ENCODE measurements at places on chromosomes 2 and 18. TPM values are rescaled to one million over a fixed set of nuclear protein-coding genes. Genes with fewer than 3 reads are reported as not detected.

DNA sequence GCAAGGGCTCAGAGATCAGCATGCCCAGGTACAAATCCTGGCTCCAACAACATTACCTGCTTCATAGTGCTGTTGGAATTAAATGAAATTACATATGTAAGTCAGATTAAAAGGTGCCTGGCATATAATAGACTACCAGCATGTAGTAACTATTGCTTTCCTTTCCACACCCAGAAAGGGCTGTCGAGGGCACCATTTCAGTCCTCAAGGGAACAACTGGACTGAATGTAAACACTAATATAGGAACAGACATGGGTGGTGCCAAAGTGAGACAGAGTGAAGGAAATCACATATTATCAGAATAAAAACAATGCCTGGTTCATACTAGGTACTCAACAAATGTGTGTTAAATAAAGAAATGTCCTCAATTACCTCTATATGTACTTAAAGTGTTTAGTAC, 43.3 kb downstream of the FAP start:
- no peaks in the 10 kb centered on the region for H3K27me3 ChIP-seq
- no peak overlapping the region for H3K27ac ChIP-seq
- DNase-seq: no peak
- no peaks in the 10 kb centered on the region for H3K36me3 ChIP-seq
- H3K4me1 ChIP-seq: no peaks in the 10 kb centered on the region
- no peak overlapping the region for H3K4me3 ChIP-seq

DNA sequence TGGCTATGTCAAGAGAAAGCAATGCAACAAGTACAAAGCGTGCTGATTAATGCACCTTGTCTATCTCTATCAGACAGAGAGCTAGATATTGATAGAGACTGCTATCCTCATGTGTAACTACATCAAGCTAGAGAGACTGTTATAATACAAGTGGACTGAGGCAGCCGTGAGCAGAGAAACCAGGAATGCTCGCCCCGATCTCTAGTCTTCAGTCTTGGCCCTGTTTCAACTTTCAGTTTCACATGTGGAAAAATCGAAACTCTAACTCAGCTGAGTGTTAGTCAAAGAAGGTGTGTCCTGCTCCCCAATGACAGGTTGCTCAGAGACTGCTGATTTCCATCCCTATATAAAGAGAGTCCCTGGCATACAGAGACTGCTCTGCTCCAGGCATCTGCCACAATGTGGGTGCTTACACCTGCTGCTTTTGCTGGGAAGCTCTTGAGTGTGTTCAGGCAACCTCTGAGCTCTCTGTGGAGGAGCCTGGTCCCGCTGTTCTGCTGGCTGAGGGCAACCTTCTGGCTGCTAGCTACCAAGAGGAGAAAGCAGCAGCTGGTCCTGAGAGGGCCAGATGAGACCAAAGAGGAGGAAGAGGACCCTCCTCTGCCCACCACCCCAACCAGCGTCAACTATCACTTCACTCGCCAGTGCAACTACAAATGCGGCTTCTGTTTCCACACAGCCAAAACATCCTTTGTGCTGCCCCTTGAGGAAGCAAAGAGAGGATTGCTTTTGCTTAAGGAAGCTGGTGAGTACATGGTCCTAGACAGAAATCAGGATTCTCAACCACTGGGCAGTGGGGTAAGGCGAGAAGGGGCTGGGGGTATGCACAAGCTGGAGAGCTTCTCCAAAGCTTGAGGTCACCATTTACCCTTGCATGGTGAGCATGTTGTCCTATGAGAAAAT, at the start of gene RSAD2:
TSS of gene RSAD2 (plus strand) at position 376 of the 903 bp plus-strand sequence. CDS start at position 400, 24 bp downstream.
- H3K27ac ChIP-seq: no peak within 1 kb of the TSS
- no peaks in the 10 kb centered on the region for H3K36me3 ChIP-seq
- H3K27me3 ChIP-seq: peaks cover 19% of the 10 kb centered on the region
- DNase-seq: no peak
- H3K4me3 ChIP-seq: peak within 1 kb of the TSS; percentile 37
- no peaks in the 10 kb centered on the region for H3K4me1 ChIP-seq

GRCh38 chr2:237964578-237965404, 2.0 kb upstream of the UBE2F start:
- no peak overlapping the region for H3K4me3 ChIP-seq
- peaks cover 9% of the 10 kb centered on the region for H3K4me1 ChIP-seq
- no peaks in the 10 kb centered on the region for H3K27me3 ChIP-seq
- no peak for DNase-seq

CD207 gene
- total RNA-seq: not detected

IL1A gene
- 0.10 TPM for total RNA-seq

DNA sequence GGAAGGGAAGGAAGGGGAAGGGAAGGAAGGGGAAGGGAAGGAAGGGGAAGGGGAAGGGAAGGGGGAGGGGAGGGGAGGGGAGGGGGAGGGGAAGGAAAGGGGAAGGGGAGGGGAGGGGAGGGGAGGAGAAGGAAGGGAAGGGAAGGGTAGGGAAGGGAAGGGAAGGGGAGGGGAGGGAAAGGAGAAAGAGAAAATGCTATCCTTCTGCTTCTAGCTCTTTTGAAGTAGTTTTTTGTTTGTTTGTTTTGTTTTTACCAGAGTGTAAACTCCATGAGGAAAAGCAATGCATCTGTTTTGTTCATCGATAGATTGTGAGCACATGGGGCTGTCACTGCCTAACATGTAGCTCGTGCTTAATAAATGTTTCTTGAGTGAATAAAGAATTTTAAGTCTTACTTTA, 1592.7 kb upstream of the ACVR2A start:
- no peak overlapping the region for H3K4me3 ChIP-seq
- H3K27me3 ChIP-seq: no peaks in the 10 kb centered on the region
- no peak overlapping the region for H3K27ac ChIP-seq
- H3K4me1 ChIP-seq: no peaks in the 10 kb centered on the region
- no peaks in the 10 kb centered on the region for H3K36me3 ChIP-seq

- no peak for DNase-seq
- H3K4me1 ChIP-seq: no peaks in the 10 kb centered on the region
- H3K4me3 ChIP-seq: no peak overlapping the region
- H3K27ac ChIP-seq: no peak overlapping the region
- no peaks in the 10 kb centered on the region for H3K36me3 ChIP-seq
Measured at GRCh38 chr2:17226941-17227490, 291.2 kb downstream of the RAD51AP2 start.

- DNase-seq: no peak
- H3K4me3 ChIP-seq: peak overlapping the region; percentile 65
- H3K27ac ChIP-seq: peak overlapping the region; percentile 49
- peaks cover 22% of the 10 kb centered on the region for H3K27me3 ChIP-seq
- peaks cover 91% of the 10 kb centered on the region for H3K4me1 ChIP-seq
- no peaks in the 10 kb centered on the region for H3K36me3 ChIP-seq
Measured at GRCh38 chr18:48948112-48949049, 2.4 kb downstream of the SMAD7 start.

- H3K4me1 ChIP-seq: peaks cover 26% of the 10 kb centered on the region
- no peak for DNase-seq
- no peaks in the 10 kb centered on the region for H3K36me3 ChIP-seq
- no peak overlapping the region for H3K4me3 ChIP-seq
Measured at GRCh38 chr2:10530607-10531239, 82.6 kb upstream of the ODC1 start.

DNA sequence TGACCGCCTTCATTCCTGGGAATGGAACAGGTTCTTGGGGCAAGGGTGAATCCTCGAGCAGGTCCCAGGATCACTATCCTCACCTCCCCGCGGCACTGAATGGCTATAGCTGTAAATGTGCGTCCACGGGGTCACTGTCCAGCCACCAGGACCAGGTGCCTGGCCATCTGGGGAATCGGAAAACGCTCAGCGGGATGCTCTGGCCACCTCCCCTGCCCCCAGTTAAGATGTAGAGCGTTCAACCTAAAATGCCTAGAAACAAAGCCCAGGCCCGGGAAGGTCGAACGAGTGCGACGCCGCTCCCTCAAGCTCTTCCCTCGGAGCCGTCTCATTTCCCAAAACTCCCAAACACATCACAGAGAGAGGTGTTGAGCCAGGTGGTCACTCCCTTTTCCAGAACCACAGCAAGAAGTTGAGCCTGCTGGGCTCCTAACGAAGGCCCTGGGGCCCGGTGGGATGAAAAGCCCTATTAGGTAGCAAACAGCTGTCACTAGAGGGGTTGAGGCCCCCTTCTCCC, 795 bp upstream of the CAPN10 start:
- DNase-seq: no peak
- peaks cover 9% of the 10 kb centered on the region for H3K36me3 ChIP-seq
- peak overlapping the region; percentile 85 for H3K27ac ChIP-seq
- H3K27me3 ChIP-seq: no peaks in the 10 kb centered on the region
- peaks cover 34% of the 10 kb centered on the region for H3K4me1 ChIP-seq

DNA sequence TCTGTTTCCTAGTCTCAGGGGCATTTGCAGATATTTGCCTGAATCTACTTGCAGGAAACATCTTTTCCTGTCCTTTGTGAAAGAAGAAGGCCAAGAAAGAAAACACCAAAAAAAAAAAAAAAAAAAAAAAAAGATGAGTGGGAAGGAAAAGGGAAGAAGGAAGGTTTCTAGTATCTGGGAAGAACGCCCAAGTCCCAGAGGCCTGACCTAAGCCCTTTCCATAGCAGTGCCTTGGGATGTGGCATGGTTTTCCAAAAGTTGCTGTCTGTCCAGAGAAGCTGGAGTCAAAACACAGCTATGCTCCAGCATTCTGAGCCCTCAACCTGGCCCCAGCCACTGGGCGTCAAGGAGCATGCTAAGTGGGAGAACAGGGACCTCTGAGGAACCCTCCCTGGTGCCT, 123.5 kb downstream of the INHBB start:
- H3K36me3 ChIP-seq: no peaks in the 10 kb centered on the region
- H3K27me3 ChIP-seq: no peaks in the 10 kb centered on the region

- no peak overlapping the region for H3K4me3 ChIP-seq
- H3K4me1 ChIP-seq: no peaks in the 10 kb centered on the region
- no peaks in the 10 kb centered on the region for H3K36me3 ChIP-seq
- H3K27ac ChIP-seq: no peak overlapping the region
- no peak for DNase-seq
- H3K27me3 ChIP-seq: no peaks in the 10 kb centered on the region
Measured at GRCh38 chr2:142791335-142791734, 86.1 kb upstream of the KYNU start.

DNA sequence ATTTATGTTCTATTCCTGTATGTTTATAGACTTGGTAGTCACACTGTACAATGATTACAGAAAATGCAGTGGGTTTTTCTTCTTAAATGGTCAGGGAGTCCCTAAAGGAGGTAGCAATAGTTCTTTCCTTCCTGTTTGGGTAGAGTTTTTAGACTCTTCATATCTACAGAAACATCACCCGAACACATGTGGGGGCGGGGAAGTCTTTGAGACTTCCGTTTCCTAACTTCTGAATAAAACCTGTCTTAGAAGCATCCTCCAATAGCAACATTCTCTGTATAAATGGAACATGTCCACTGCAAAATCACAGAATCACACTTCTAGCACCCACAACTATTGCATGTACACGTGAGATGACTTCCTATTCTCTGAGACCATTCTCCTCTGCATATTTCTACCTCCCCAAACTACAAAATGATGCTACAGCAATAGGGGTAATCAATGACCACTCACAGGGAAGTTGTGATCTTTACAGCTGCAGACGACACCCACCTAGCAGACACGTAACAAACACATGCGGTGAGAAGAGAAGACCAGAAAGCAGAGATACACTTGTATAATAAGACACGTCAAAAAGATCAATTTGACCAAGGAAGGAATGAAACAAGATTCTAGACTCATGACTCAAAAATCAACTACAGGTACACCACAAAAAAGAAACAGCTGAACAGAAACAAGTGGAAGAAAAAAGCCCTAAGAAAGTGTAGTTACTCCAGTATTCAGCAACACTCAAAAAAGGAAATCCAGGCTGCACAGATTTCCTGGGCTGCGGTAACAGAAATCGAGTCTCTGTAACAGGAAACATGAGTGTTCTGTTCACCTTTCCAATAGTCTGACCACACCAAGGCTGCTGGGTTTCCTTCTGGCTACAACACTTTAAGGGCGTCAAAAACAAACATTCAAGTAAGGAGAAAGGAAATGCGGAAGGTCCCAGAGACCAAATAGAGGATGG, 120.4 kb downstream of the ZNF516 start:
- no peaks in the 10 kb centered on the region for H3K36me3 ChIP-seq
- no peaks in the 10 kb centered on the region for H3K27me3 ChIP-seq
- H3K27ac ChIP-seq: no peak overlapping the region
- H3K4me1 ChIP-seq: peaks cover 7% of the 10 kb centered on the region

DNA sequence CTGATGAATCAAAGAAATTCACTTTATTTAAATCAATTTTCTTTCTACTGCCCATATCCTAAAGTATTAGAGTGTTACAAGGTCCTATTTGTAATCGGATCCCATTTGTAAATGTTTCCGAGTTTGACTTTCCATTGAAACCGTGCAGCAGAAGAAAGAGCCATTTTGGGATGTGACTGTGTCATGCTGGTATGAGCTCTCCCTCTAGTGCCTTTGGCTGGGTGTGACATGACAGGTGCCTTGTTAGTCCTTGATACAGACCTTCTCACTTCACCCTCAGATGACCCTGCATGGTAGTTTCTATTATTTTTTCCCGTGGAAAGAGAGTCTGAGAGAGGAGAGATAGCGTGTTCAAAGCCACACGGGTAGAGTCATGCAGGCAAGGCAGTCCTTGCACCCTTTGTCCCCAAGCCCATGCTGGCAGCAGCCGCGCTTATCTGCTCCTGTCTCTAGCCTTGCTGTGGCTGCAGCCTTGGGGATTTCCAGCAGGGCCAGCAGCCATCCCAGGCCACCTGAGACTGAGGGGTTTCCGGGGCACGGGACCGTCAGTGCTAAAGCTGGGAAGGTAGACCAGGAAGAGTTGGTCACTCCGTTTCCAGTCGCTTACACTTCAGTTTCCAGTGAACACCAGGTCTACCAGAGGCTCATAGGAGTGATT, 21.4 kb downstream of the CHMP1B start:
- peaks cover 4% of the 10 kb centered on the region for H3K4me1 ChIP-seq
- H3K36me3 ChIP-seq: no peaks in the 10 kb centered on the region
- H3K4me3 ChIP-seq: no peak overlapping the region
- DNase-seq: peak; percentile 36
- no peak overlapping the region for H3K27ac ChIP-seq

GRCh38 chr2:9590641-9591040, 35.0 kb upstream of the ADAM17 start:
- DNase-seq: no peak
- H3K27ac ChIP-seq: no peak overlapping the region
- H3K4me3 ChIP-seq: no peak overlapping the region
- peaks cover 22% of the 10 kb centered on the region for H3K4me1 ChIP-seq
- no peaks in the 10 kb centered on the region for H3K27me3 ChIP-seq

- H3K4me3 ChIP-seq: no peak overlapping the region
- H3K27me3 ChIP-seq: peaks cover 5% of the 10 kb centered on the region
- peak; percentile 56 for DNase-seq
- peaks cover 16% of the 10 kb centered on the region for H3K4me1 ChIP-seq
- H3K27ac ChIP-seq: no peak overlapping the region
- no peaks in the 10 kb centered on the region for H3K36me3 ChIP-seq
Measured at GRCh38 chr2:160241251-160242137, 41.4 kb upstream of the ITGB6 start.

CNDP2 gene
- 112 TPM for total RNA-seq

XIRP2 gene
- not detected for total RNA-seq

L3MBTL4 gene
- not detected for total RNA-seq

DNA sequence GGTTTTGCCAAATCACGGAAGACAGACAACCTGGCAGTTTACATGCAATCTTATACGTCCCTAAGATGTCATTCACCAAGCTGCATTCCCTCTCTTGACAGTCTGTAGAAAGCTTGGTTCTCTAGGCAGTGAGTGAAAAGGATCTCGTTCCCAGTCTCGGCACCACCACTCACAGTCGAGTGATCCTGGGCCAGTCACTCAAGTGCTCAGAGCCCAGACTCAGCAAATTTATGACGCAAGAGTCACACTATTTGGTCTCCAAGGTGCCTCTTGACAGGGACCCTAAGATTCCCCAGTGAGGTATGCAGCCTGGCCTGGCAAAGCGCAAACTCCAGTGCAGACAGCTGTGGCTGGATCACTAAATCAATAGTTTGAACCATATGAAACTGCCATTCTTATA, 77.9 kb downstream of the EIPR1 start:
- no peaks in the 10 kb centered on the region for H3K27me3 ChIP-seq
- no peak for DNase-seq
- H3K4me3 ChIP-seq: no peak overlapping the region
- no peak overlapping the region for H3K27ac ChIP-seq
- H3K36me3 ChIP-seq: no peaks in the 10 kb centered on the region
